ENCODE measurements at places on chromosomes 7 and 10.

DNA sequence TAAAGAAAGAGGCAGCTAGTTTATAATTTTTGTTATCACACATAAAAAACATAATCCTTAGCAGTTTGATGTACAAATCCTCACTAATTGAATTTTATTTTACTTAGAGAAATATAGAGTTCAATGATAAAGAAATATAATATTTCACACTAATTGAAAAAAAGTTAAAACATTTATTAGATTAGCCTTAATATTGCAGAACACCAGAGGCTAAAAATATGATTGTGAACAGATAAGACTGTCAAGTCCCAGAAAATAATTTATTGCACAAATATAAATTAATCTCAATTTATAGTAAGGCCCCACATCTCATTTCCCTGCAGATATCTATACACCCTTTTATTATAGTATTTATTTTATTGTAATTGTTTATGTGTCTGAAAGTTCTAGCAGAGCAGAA is 690.8 kb upstream of the PHF14 start:
- DNase-seq = no peak

DNA sequence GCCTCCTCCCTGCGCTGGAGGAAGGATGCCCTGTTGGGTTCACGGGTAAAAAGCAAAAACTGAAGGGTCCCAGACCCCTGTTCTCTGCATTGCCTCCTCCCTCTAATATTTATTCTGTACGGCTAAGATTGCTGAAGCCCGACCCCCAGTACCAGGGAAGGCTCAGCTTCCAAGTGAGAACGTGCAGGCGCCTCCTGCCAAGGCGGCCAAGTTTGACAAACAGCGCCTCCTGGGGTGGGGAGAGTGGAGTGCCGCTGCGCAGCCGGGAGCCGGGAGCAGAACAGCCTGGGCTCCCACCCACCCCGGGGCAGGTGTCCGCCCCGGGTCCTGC is 4.7 kb upstream of the EBF3 start:
- no peak for DNase-seq

GRCh38 chr10:101050208-101051069 is 11.3 kb upstream of the KAZALD1 start:
- DNase-seq = no peak

DNA sequence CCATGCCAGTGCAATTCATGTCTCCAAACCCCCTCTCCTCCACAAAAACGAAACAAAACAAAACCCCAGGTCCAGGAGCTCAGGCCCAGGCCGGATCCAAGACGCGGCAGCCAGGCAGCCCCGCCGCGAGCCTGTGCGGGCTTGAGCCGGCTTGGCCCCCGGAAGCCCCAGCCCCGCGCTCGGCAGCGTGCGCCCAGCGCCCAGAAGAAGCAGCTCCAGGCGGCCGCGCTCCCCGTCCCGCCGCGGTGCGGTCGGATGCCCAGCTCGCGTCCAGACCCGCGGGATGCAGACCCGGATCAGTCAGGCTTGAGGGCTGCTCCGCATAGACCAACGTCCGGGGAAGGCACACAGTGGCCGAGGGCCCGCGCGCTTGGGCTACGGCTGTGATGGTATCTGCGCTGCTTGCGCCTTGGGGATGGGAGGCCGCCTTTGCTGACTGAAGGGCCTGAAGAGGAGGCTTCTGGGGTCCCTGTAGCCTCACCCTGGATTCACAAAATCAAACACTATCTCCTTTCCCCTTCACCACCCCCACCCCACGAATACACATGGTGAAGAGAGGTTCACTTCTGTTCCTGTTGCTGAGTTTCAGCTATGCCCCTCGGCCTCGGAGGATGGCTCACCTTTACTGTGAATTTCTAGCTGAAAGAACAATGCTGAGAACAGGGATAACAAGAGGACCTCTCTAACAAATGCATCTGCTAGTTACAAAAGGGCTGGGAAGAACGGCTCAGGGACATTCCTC is 79.9 kb upstream of the EN2 start:
- no peak for DNase-seq

DNA sequence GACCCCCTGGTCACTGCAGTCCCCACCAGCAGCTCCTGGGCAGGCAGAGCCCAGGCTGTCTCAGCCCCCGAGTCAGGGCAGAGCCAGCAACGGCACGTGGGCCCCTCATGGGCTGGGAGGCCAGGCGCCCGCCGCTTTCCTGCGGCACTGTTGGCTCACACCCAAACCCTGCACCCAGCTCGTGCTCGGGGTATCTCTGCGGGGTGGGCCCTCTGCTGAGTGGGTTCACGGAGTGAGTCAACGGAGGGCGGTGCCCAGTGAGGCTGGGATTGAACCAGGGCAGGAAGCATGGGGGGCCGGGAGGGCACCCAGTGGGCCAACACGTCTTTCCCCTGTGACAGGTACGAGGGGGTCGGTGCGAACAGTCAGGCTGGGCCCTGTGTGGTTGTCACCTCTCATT is 28.9 kb downstream of the ADAP1 start:
- no peak for DNase-seq

All from pulmonary artery endothelial cell (primary cell).